ENCODE measurements at places on chromosomes 16 and 17.

DNA sequence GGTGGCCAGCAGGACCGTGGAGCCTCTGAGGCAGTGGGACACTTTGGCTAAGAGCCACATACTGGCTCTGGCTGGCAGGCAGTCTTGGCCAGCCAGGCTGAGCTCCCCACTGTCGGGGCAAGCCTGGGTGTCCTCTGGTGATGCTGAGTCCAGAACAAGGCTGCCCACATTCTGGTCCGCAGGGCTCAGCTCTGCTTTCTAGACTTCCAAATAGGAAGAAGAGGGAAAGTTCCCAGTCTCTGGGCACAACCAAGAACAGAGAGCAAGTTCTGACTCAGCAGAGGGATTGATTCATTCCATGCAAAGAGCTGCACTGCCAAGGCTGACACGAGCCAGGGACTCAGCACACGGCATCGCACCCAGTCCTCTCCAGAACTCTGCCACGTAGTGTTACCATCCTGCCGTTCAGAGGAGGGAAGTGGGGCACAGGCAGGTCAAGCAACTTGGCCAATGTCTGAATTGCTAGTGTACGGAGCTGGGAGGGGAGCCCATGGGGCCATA lies 58.9 kb downstream of the NOS2 start:
- no peak for DNase-seq

DNA sequence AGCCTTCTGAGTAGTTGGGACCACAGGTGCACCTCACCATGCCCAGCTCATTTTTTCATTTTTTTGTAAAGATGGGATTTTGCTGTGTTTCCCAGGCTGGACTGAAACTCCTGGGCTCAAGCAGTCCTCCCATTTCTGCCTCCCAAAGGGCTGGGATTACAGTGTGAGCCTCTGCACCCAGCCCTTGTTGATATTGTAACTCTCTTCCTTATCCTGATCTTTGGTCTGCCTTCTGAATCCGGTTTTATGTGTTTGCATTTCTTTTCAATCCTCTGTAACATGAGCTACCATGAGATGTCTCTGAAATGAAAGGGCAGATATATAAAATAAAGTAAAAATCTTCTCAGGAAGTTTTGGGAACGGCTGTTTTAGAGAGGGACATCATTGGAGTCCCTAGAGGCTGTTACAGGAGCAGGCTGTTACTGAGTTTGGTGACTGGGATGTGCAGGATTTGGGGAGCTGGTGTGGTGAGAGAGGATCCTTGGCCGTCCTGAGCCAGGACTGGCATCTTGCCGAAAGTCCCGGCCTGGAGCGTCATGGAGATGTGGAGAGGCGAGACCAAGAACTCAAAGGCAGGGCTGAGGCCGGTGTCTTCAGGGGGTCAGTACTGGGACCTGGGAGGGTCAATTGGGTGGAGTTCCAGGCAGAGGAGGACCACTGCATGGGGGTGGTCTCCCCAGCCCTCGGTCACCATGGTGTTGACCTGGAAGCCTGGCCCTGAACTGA lies 39.4 kb downstream of the ATP2C2 start:
- DNase-seq = no peak

DNA sequence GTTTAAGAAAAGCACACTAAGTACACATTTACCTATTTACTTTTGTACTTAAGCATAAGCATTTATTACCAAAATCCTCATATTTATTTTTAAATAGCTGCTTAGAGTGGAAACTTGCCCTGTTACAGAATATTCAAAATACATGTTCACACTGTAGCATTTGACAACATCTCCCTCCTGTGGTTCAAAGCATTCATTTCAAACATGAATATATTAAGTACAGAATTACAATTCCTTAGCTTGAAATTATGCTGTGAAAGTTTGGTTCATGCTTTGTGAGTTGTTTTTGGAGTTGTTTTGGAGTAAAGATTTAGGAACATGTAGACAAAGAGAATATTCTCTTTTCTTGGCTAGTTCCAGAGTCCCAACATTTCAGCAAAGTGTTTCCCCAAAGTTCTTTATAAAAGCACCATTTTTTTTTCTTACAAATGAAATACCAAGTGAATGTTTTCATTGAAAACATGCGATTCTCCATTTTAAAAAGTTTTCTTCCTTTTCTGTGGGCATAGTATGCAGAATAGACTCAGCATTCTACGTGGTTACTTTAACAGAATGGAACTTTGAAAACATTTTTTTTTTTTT lies 33.2 kb downstream of the TUBD1 start:
- DNase-seq = peak; percentile 50

GRCh38 chr16:69880640-69881133 lies 70.4 kb upstream of the CLEC18A start:
- no peak for DNase-seq

GRCh38 chr17:45129426-45129939 lies 2.8 kb downstream of the PLCD3 start:
- no peak for DNase-seq

DNA sequence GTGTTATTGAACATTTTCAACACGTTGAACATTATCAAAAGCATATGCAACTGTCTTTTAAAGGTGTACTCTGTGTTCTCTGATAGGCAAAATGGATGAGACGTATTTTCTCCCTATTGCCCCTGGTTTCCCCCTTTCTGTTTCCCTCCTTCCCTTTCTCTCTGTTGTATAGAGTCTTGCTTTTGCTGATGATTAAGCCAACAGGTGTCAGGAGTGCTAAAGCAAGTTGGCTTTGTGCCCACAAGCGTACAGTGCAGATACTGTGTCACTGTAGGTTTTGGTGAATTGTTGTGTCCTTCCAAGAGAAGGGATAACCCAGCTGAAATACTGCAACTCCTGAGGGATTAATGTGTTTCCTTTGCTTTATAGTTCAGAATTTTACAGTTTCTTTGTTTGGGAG lies 74.4 kb downstream of the COX10 start:
- DNase-seq = no peak

- no peak for DNase-seq
Observed at GRCh38 chr17:14325618-14326167, 24.8 kb downstream of the HS3ST3B1 start.

DNA sequence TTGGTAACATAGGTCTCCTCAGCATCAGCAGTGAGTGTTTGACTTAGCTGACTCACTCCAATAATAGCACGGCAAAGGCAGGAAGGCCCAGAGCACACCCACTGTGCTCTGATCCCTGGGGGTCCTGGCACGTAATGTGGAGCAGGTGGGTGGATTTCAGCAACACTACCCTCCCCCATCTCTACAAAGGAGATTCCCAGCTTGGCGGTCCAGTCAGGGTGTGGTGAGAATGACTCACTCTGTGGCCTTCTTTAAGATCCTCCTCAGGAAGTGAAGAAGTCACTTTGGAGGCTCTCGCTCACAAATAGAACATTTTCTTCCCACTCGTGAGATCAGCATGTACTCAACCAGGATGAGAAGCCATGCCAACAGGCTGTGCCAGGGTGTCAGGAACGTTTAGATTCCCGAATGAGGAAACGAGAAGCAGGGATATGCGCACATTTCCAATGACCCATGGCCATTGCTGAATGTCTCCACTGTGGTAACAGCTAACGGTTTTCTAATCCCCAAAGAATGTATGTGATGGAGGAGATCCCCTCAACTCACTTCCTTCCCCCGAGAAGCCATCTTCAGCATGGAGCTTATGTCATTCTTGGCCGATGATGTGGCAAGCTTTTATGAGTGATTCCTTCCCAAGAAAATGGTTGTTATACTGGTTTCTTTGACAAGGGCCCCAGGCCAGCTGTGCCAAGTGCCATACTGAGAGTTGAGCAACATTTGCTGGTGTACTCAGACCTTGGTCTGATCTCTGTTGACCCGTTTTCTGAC lies 365.2 kb downstream of the C16orf95 start:
- peak; percentile 27 for DNase-seq

GRCh38 chr16:57797526-57798266 lies 4.6 kb downstream of the KIFC3 start:
- no peak for DNase-seq

GRCh38 chr17:4304417-4305027 lies 40.7 kb upstream of the ANKFY1 start:
- DNase-seq = no peak

GRCh38 chr16:25033852-25034251 lies 18.7 kb upstream of the ARHGAP17 start:
- no peak for DNase-seq

- no peak for DNase-seq
Observed at GRCh38 chr17:17683710-17684365, 2.6 kb downstream of the RAI1 start.

DNA sequence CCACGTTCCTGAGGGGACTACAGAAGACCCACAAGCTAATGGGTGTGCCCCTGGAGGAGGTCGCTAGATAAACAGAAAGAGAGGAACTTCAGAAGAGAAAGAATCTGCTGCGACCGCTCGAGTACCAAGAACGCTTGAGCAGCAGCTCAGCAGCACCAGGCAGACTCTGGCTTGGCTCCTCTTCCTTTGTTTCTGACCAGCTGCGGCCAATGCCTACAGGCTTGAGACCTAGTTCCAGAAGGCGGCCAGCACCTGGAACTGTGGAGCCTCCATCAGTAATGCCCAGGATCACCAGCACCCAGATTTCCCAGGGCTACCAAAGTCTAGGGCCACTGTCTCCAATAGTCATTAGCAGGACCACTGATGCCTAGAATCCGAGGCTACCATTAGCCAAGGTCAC lies 26.0 kb upstream of the GOSR2 start:
- no peak for DNase-seq

DNA sequence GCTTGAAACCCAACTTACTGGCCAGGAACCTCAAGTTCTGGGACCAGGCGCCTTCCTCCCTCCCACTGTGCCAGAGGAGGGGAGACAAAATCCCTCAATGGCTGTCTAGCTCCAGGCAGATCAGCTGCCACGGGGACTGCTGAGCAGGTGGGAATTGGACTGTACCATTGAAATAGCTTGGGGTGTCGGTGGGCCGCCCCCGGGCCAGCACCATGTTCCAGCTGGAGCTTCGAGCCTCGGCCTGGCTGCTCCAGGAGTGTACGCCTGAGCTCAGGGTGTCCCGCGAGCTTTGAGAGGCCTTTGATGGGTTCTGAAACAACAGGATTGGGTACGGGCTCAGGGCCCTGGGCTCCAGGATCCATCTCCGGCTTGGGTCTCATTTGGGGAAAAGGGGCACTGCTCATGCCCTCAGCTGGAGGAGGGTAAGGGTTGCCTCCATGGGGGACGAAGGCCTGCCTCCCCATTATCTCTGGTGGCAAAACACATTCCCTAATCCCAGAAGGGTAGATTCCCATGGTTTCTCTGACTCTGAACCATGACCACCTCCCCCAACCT lies 4.6 kb upstream of the SPATA32 start:
- no peak for DNase-seq

GRCh38 chr17:79009397-79010303 lies at the start of gene CANT1:
CANT1 (minus strand) TSS chr17:79009764; CDS start chr17:78997622, 12,142 bp downstream.
- no peak for DNase-seq

- DNase-seq = no peak
Observed at GRCh38 chr17:9487406-9487805, 88.2 kb downstream of the STX8 start.

- DNase-seq = no peak
Observed at GRCh38 chr16:57004387-57005250, 15.3 kb downstream of the NLRC5 start.

GRCh38 chr17:83122834-83123233 lies 43.4 kb downstream of the METRNL start:
- no peak for DNase-seq

DNA sequence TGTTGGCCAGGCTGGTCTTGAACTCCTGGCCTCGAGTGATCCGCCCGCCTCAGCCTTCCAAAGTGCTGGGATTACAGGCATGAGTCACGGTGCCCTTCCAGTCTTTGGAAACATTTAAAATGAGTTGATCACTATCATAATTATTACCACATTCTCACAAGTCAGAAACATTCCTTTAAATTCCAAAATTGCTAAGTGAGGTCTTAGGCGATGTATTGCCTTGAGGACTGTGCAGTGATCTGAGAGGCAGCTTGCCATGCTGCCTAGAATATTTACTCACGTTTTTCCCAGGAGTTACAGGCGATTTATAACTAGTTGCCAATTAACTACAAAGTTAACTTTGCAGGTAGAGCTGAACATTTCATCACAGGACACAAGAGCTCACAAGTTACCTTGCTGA lies 5.7 kb upstream of the ATXN1L start:
- no peak for DNase-seq

- no peak for DNase-seq
Observed at GRCh38 chr17:78202666-78203065, 11.4 kb upstream of the BIRC5 start.

DNA sequence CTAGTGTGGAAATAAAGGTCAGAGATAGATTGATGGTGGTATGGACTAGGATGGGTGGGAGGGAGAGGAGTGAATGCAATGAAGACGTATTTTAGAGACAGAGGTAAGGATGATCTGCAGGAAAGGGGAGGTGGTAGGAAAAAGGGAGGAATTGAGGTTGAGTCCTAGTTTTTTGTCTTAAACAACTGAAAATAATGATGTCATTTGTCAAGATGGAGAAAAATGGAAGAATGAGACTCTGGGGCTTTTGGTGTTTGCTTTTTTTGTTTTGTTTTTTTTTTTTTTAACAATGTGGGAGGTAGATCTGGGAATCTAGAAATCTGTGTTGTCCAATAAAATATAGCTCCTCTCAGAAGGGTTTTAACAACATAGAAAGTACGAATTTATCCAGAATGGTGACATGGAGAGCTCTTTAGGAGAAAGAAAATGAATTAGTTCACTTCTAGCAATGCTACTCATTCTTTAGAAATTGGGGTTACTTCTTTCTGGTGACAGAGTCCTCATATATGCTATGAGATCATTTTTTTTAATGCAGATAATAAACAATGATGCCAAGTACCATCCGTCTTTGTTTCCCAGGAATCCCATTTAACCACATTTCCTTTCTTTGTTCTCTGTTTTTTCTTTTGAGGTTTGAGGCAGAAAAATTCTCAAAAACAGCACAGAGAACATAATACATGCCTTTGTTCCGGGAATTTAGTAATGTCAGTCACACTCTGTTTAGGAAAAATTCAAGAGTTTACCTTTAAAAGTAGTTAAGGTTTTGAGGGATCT lies 225.3 kb upstream of the COX10 start:
- no peak for DNase-seq

- no peak for DNase-seq
Observed at GRCh38 chr17:55829995-55830612, 79.3 kb downstream of the PCTP start.

DNA sequence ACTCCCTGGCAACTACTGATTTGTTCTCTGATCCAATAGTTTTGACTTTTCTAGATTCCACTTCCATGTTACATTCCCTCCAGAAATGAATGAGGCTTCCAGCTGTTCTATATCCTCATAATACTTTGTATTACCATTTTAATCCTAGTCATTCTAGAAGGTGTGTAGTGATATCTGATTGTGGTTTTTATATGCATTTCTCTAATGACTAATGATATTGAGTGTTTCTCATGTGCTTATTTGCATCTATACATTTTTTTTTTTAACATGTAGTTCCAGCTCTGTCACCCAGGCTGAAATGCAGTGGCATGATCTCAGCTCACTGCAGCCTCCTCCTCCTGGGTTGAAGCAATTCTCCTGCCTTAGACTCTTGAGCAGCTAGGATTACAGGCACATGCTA lies 7.3 kb downstream of the ADGRG5 start:
- DNase-seq = no peak

DNA sequence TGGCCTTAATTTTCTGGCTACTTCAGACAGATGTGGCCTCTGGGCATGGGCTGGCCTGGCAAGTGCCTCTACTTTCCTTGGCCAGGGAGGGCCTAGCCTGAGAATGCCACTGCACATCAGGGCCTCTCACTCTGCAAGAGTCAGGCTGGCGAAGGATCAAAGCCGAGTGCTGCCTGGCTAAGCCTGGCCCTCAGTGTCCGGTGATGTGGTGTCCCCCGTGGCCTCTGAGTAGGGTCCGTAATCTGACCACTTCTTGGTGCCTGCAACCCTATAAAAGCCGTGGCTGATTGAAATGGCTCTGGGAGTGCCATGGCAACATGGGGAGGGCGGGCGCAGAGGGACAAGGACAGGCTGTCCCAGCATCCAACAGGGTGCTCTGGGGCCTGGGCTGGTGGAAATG lies 30.2 kb downstream of the TBX4 start:
- DNase-seq = no peak

Measured in glomerular endothelial cell (primary cell).